Fibroblast of skin of right biceps (primary cell): ENCODE measurements at places on chromosomes 7 and 10.

DNA sequence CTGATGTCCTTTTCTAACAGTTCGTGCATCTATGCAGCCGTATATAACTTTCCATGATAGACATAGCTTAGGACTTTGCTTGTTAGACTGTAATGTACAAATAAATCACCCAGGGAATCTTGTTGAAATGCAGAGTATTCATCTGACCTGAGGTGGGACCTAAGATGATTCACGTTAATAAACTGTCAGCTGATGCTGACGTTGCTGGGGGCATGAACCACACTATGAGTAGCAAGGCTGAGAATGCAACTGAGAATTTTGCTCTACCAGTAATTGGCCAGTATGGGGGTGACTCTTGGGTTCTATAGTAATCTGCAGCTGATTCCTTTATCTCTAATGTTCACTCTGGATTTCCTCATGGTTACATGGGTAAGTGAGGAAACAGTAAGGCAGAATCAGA, 130.1 kb upstream of the MALRD1 start:
- peak; percentile 89 for DNase-seq

GRCh38 chr10:81876253-81877077, 1.5 kb downstream of the NRG3 start:
- DNase-seq: no peak

- no peak for DNase-seq
These were observed 106.7 kb downstream of the USP6NL start for GRCh38 chr10:11504566-11505285.

DNA sequence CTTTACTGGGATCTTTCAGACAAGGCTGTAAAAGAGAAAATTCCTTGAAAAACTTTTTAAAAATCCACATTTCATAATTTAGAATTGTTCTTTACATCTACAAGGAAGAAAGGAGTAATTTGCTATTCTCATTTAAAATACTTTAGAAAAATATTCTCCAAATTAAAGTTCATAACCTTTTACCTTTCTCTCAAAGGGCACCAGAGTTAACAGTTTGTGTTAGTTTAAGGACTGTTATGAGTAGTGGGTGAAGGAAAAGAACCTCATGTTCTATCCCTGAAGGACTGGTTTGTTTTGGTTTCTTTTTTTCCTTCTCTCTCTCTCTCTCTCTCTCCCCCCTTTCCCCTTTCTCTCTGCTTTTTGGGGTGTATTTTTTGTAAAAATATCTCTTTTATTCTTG, 4.1 kb downstream of the AGMO start:
- no peak for DNase-seq

GRCh38 chr7:99554939-99555338, 3.0 kb upstream of the FAM200A start:
- no peak for DNase-seq

- peak; percentile 89 for DNase-seq
These were observed 2.2 kb downstream of the MAFK start for GRCh38 chr7:1532456-1533254.

GRCh38 chr10:114998993-114999392, 61.0 kb downstream of the TRUB1 start:
- no peak for DNase-seq

GRCh38 chr10:84178160-84178609, 4.6 kb downstream of the GPR15LG start:
- no peak for DNase-seq

DNA sequence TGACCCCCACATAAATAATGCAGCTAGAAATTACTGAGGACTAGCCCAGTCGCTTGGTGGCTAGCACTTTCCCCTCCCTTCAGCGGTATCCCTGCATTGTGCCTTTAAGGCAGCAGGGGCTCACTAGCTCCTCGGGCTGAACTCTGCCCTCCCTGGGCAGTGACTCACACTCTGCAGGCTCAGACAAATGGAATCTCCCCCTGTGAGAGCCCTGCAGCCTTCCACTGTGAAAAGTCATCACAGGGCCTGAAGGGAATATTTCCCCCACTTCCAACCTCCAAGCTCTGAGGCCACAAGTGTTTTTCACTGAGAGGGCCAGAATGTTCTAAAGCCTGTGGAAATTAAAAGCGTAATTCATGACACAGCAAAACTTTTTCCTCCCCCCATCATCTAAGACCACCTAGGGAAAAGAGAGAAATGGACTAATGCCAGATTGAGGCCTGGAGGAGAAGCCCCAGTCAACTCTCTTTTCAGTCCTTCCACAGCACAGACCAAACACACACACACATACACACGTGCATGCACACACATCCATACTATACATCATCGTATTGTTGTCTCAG, 93.6 kb upstream of the COL1A2 start:
- DNase-seq: peak; percentile 99

GRCh38 chr7:3464900-3465622, 164.0 kb downstream of the SDK1 start:
- DNase-seq: no peak

DNA sequence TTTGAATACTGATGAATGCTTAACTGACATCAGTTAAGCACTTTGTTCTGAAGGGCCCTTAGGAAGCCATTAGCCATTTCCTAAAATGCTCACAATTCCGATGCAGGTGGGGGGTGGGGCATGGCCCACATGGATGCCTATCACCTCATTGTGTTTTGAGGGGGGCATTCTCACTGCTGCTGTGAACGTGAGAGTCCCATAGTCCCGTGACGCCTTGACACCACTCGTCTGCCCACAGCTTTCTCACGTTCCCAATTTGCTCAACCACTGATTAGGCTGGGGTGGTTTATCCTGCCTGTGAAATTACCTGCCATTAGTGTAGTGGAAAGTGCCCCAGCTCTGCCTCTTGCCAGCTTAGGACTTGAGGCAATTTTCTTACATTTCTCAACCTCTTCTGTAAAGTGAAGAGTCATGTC, 31.9 kb downstream of the DUSP5 start:
- DNase-seq: no peak

- DNase-seq: no peak
These were observed 108.3 kb upstream of the HDAC9 start for GRCh38 chr7:18387191-18387735.

DNA sequence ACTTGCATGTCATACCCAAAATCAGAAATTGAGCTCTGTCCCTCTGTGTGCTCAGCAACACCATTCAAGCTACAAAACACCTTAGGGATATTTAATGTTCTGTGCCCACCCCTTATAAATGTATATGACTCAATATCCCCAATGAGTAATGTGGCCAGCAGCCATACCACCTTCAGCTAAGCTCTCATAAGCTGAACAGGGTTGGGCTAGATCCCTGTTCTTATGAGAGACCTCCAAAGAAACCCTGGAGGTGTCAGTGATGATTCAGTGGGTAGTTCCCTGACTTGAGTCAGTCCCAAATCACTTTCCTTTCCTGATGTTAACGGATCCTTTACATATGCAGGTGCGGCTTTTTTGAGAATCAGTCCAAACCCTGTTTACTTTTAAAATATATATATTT, 253.8 kb downstream of the CREB5 start:
- peak; percentile 55 for DNase-seq

GRCh38 chr7:92761391-92762097, 74.8 kb downstream of the CDK6 start:
- no peak for DNase-seq

GRCh38 chr7:36058020-36058592, 94.9 kb upstream of the EEPD1 start:
- no peak for DNase-seq
